ENCODE measurements at places on chromosomes 5 and 9.

- DNase-seq, result no peak
These were observed 38.2 kb upstream of the SEMA4D start for GRCh38 chr9:89536145-89536574.

GRCh38 chr9:107727086-107727780, 237.7 kb upstream of the KLF4 start:
- no peak for DNase-seq

GRCh38 chr5:133611357-133612248, 738 bp downstream of the FSTL4 start:
- DNase-seq, result peak; percentile 41

- no peak for DNase-seq
These were observed 2.1 kb downstream of the ANXA1 start for GRCh38 chr9:73153793-73154227.

DNA sequence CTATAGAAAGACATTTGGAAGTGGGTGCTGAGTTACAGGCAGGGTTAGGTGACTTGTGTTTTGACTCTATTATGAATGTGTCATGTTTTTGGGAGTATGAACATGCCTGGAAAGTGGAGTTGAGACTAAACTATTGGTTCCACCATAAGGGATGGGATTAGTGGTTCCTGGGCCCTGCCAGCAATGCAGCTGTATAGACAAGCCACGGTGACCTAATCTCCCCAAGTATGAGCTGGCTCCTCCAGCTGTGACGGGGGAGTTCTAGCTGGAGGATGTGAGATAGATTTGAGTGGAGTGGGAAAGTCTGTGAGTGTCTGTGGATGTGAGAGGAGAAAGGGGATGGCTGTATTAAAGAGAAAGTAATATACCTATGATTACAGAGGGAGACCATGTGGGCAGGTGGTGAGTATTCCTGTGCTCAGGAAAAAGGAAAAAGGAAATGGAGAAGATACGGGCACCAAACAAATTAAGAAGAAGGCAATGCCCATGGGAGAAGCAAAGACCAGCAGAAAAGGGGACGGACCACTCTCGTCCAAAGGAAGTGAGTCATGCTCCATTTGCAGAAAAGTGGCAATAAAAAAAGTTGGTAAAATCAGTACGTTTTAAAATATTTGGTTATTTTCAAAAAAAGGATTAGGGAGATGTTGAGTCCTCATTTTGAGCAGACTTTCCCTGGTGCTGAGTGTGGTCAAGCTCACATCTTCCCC, 48.3 kb upstream of the ICE1 start:
- DNase-seq, result no peak

DNA sequence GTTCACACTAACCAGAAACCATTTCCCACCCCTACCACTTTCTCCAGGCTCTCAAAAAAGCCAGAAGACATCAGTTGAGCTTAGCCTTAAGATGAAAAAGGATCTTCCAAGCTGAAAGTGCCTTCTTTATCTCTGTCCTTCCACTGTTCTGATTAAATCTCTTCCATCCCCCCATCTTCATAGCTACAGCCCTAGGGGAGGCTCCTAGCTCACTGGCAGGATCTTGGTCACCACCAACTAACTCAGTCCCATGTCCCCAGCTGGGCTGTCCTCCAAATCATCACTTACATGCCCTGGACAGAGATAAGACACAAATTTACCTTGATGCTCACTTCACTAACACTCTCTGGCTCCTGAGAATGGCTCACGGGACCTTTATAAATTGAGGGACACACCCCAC, 14.3 kb downstream of the LCP2 start:
- DNase-seq, result no peak

DNA sequence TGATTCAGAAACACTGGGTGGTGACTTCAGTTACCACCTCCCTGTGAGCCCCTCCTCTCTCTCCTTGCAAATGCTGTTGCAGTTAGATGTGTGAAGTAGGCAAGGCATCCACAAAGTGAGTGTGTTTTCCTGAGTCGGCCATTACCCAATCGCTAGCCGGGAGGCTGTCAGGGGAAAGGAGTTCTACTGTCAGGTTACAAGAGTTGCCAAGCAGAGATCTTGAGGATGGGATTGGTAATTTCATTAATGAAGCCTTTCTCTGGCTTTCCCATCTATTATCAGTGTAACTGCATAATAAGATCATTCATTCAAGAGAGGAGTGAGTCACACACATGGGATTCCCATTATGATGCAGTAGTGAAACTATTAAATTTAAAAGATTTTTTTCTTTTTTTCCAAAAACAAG, 106.9 kb downstream of the GLDC start:
- no peak for DNase-seq

GRCh38 chr9:17339156-17339555, 204.3 kb downstream of the CNTLN start:
- no peak for DNase-seq

DNA sequence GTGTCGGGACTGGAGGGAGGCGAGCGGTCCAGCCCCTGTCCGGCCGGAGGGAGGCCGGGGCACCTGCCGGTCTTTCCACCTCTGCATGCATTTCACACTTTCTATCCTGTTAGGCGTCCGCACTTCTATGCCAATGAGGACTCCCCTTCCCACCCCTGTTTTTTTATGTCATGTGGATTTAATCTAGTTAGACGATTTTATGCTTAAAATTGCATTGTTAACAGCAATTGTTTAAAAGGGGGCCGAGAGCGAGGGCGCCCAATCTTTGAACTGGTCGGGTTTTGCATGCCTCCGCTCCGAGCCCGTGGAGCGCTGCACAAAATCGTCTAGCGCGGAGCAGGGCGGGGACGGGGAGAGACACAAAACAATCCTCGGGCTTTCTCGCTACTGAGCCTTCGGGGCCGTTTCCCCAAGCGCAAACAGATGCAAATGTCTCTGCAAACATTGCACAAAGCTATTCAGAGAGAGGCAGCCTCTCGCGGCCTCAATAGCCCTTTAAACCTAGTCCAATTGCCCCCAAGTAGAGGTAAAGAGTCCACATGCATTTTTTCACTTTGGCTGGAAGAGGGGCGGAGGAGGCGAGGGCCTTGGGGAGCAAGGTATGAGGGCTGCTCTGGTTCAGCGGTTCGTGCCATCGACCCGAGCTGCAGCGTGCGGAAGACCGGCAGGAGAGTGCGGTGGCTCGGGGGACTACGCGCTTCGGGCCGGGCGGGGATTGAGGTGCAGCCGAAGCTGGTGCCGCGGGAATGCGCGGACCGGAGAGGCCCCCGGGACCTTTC, 37.5 kb upstream of the TIFAB start:
- no peak for DNase-seq

GRCh38 chr5:115068239-115069086, 101.2 kb downstream of the TRIM36 start:
- no peak for DNase-seq

- DNase-seq, result peak; percentile 53
These were observed 36.7 kb downstream of the SARDH start for GRCh38 chr9:133701321-133701980.

DNA sequence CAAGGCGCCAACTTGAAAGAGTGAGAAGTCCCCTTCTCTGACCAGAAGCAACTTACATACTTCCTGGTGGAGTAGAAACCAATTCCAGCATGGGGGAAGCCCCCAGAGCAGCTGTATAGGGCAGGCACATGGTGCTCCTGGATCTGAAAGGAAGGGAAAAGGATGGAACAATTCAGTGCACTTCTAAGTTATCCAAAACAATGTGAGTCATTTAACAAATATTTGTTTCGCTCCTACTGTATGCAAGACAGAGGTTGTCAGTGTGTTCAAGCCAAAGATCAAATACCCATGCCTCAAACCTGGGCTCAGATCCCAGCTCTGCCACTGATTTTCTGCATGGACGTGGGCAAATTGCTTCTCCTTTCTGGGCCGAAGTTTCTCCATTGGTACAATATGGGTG, 67.1 kb downstream of the LHX2 start:
- no peak for DNase-seq

DNA sequence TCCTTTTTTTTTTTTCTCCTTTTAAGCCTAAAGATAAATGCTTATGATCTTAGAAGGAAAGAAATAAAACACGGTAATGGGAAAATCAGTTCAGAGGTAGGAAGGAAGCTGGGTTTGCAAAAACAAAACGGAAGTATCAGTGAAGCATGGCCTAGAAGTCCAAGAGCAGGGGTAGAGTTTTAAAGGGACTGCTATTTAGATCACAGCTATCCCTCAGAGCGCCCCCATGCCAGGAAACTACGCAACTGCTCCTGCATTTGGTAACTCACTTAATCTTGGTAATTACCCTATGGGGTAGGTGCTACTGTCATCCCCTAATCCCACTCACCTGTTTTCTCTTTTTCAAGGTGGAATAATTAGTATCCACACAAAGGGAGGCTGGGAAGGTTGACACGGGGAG, 16.0 kb downstream of the TLE1 start:
- DNase-seq, result no peak

DNA sequence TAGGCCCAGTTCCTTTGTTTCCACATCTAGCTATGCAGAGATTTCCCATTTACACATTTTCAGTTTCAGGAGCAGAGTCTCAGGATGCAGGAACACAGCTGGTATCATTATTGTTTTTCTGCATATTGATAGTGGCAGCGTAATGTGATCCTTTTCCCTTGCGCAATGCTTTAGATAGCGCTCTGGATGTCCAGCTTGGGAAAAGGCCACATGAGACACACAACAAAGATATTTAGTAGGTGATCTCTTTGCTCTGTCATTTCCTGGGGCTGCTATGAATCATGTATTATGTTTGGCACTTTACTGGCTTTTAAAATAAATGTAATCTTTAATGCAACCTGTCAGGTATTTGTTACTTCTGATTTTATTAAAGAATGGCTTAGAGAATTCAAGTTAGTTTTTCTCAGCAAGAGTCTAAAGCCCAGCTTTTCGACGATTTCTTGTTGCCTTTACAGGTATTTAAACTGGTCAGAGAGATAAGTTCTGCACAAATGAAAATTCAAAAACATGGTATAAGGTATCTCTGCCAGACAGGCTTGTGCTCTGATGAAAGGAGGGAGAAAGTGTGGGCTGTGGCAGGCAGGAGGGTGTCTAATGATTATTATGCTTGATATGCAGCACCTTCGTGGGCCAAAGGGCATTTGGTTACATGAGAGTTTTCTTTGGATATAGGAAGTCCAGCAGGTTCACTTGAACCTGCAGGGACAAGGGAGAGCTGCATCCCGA, 42.2 kb downstream of the PTTG1 start:
- no peak for DNase-seq

DNA sequence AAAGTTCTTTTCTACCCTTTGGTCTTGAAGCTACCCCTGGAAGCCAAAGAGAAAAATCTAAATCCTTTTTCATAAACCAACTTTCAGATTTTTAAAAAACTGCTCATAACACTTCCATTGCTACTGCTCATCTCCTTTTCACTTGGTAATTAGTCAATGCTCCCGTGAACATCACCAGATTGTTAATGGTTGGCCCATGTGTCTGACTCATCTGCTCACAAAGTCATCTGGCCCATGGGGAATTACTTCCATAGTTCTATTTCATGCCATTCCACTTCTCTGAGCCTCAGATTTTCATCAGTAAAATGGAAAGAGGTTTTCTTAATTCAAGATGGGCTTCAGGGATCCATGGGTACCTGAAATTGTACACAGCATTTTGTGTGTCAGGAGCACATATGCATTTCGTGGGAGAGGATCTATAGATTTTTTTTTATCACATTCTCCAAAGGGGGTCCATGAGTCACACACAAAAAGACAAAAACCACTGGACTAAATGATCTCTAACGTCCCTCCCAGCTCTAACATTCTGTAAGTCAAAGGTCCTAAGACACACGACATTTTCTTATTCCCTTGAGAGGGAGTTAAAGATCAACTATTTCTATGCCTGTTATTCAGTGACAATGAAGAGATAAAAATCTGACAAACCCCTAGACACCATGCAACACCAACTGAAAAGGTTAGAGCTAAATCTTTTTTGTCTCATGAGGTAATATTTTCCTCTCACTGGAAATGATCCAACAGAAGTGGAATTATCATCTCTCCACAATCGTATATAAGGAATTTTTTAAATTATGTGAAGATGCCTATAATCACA, 75.4 kb downstream of the TEX10 start:
- DNase-seq, result no peak

DNA sequence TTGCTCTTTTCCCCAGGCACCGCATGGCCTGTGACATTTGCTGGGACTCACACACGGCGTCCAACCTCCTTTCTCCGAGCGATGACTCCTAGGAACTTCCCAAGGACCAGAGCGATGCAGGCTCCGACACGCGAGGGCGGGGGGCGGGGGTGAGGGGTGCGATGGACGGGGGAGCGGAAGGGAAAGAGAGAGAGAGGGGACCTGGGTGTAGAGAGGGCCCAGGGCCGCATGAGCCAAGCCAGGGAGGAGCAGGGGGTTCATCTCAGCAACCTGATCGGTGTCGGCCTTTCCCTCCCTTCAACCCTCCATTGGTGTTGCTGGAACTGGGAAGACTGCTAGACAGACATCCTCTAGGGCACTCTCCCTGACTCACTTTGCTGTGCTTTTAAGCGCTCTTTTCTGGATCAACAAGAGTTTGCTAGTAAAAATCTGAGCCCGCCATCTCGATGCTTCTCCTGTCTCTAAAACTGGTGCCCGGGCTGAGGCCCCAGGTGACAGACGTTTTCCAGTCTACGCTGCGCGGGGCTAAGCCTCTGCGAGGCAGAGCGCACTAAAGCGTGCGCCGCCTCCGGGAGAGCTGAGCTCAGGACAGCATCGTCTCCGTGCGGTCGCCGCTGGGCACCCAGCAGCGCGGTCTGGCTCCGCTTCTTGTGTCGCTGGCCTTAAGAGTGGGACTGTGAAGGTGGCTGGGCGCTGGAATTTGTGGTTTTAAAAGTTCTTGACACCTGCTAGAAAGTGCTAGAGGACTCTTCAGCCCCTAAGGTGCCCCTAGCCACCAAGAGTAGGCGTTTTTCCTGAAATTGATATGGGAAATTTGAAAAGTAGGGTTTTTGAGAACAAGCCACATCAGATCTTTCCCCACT, 1.0 kb upstream of the TSLP start:
- DNase-seq, result peak; percentile 51

DNA sequence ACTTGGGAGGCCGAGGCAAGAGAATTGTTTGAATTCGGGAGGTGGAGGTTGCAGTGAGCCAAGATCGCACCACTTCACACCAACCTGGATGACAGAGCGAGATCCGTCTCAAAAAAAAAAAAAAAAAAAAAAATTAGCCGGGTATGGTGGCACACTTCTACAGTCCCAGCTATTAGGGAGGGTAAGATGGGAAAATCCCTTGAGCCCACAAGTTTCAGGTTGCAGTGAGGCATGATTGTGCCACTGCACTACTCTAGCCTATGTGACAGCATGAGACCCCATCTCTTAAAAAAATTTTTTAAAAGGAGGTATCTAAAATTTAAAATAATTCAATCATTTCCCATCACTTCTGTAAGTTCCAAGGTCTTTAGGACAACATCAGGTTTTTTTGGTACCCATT, 26.0 kb downstream of the PSIP1 start:
- DNase-seq, result no peak

DNA sequence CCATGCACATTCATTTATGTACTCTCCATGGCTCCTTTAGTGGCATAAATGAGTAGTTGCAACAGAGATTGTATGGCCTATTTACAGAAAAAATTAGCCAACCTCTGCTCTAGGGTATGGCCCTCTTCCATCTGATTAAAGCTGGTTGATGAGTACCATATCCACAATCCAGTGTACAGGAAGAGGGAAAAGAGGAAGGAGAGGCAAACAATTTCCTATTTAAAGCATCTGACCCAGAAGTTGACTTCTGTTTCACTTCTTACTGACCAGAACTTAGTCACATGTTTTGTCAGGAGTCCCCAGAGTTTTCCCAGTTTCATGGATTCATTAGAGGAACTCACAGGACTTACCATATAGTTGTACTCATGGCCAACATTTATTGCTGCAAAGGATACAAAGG, 68.6 kb upstream of the STARD4 start:
- DNase-seq, result no peak

- DNase-seq, result no peak
These were observed 25.9 kb downstream of the RUSC2 start for GRCh38 chr9:35515766-35516165.

GRCh38 chr9:30534455-30534854, 1850.0 kb upstream of the ACO1 start:
- no peak for DNase-seq

Data from activated naive CD8-positive, alpha-beta T cell treated with anti-CD3 and anti-CD28 coated beads, Interleukin-2, amount 10 ng/mL, durations not matched to agents 7 days and 5 days (primary cell).